ENCODE measurements at places on chromosomes 5 and 9.

- no peak for DNase-seq
Measured at GRCh38 chr9:105127863-105128220, 116.6 kb upstream of the SLC44A1 start.

DNA sequence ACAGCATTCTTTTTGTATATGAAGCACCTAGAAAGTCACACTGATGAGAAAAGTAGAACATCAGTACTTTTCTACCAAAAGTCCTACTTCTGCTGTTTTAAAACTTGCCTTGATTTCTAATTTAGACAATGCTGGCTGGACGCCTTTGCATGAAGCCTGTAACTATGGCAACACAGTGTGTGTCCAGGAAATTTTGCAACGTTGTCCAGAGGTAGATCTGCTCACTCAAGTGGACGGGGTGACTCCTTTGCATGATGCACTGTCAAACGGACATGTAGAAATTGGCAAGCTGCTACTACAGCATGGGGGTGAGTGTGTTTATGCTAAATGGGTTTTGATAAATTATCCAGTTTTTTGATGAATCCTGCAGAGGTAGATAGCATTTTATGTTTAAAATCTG is 73.5 kb downstream of the SLF1 start:
- peak; percentile 48 for DNase-seq

- no peak for DNase-seq
Measured at GRCh38 chr5:140084541-140084940, 29.4 kb upstream of the PURA start.

- no peak for DNase-seq
Measured at GRCh38 chr5:118989816-118990215, 1.5 kb upstream of the DTWD2 start.

DNA sequence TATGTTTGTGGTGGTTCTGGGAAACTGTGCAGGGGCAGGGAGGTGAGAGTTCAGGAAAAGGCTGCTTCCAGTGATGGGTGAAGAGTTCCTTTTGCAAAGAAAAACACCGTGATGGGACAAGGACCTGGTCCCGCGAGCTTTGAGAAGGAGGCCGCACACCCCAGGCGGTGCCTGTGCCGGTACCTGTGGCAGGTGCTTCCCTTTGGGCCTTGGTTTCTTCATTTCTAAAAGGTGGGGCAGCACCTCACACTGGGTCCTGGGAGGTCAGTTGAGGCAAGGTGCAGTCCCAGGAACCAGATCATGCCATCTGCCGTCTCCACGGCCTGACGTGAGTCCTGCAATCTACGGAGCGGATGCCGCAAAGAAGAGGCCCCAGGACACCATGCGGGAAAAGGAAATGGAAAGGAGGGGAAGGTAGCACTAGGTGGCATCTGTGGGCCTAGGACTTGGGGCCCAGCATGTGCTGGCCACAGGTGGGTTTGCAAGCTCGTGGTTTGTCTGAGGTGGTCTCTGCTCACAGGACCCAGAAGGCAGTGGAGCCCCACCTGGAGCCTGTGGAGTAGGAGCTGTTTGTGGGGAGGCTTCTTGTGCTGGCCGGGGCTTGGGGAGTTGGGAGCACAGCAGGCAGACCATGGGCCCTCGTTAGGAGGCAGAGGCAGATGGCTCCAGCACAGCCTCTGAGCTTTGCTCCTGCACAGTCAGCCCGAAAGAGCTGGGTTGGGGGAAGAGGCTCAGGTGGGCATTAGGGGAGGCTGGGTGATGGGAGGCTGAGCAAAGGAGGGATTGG is 131.6 kb downstream of the CACNA1B start:
- DNase-seq = no peak

DNA sequence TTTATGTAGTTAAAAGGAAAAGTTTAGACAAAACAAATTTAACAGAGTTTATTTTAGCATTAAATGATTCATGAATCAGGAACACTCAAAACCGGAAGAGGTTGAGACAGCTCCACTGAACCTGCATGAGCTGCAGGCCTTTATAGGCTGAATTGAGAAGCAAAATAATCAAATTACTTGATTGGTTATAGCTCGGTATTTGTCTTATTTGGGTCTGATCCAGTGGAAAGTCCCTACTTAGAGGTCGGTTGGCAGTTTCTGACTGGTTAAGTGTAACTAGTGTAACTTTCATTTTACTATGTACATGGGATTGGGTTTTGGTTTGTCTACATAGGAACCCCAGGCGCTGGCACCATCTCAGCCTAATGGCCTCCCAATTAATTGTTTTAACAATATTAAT is 74.1 kb upstream of the PIK3R1 start:
- no peak for DNase-seq

DNA sequence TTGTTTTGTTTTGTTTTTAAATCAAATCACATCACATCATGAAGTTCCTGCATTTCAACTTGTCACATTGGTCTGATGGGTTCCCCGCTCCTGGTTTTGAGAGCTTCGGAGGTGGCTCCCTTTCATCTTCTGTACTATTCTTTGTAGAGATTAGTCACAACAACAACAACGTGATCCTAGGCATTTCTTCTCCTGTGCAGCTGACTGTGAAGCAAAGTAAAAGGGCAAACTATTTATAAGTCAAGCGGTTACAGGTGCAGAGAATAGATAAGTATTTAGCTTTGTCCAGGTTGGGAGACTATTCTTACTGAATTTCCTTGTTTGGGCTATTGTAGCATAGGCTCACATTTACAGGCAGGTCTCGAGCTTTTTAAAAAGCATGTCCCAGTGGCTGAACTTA is 197.7 kb upstream of the CDKN2B start:
- no peak for DNase-seq

DNA sequence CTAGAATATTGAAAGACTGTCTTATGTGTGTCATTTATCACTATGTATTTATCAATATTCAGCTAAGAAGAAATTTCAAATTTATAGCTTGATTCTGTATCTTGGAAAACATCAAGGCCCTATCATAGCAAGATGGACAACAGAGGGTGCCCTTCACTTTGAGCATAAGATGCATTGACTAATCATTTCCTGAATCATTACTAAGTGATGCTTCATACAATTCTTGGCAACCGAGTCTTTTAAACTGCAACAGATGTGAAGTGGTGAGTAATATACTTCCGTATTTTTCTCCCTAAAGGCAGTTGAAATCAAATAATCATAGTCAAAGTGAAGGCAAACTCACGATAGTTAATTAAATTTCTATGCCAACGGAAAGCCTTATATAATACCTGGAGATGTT is 318.6 kb upstream of the RGMB start:
- no peak for DNase-seq

GRCh38 chr5:117417501-117417900 is 842.9 kb upstream of the SEMA6A start:
- DNase-seq = no peak

- DNase-seq = no peak
Measured at GRCh38 chr5:65837139-65837538, 89.2 kb upstream of the ERBIN start.

GRCh38 chr9:14213504-14213903 is 100.4 kb downstream of the NFIB start:
- DNase-seq = no peak

GRCh38 chr9:7137040-7137439 is 379.3 kb downstream of the KDM4C start:
- DNase-seq = no peak

Measured in NCI-H774 (cell line).